ENCODE measurements at places on chromosomes 6 and 20.

DNA sequence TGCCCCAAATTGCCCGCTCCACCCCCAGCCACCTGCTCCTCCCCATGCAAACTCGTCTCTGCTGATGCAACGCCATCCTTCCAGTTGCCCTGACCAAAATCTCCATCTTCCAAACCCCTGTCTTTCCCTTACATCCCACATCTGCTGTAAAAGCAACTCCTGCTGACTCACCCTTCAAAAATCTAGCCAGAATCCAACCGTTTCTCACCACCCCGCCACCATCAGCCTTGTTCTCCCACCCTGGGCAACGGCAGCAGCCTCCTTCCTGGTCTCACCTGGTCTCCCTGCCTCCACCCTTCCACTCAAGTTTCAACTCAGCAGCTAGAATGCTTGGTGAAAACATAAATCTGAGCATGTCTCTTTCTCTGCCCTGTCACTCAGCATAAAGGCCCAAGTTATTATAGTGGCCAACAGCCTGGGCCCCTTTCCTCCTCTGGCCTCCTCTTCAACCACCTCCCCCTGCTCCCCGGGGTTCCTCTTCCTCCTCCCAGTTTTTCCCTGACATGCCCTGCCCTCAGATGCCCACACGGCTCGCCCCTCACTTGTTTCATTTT lies 7.2 kb upstream of the SYNJ2 start:
- no peak for DNase-seq

DNA sequence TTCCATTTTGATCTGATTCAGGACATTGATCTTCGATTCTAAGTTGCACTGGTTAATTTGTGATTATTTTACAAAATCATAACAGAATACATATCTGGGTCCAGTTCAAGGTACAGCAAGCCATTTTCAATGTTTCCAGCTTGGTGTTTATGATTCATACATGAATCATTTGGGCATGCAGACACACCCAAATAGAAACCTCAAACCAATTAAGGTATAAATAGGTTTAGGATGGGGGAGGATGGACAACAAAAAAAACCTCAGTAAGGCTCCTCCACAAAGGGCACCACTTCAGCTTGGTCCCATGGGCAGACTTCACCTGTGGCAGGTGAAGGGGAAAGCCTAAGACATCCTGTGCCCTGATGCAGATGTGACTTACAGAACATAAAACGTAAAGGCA lies 192.7 kb downstream of the KHDC1L start:
- DNase-seq = no peak

GRCh38 chr20:44627364-44628010 lies 24.0 kb downstream of the ADA start:
- DNase-seq = no peak

GRCh38 chr6:7541175-7542064 lies at the start of gene DSP:
Gene DSP (plus strand): TSS chr6:7541671. CDS start chr6:7541916, 245 bp downstream.
- DNase-seq = no peak

- DNase-seq = no peak
These were observed 58.2 kb downstream of the SPACA1 start for GRCh38 chr6:88105741-88106340.

DNA sequence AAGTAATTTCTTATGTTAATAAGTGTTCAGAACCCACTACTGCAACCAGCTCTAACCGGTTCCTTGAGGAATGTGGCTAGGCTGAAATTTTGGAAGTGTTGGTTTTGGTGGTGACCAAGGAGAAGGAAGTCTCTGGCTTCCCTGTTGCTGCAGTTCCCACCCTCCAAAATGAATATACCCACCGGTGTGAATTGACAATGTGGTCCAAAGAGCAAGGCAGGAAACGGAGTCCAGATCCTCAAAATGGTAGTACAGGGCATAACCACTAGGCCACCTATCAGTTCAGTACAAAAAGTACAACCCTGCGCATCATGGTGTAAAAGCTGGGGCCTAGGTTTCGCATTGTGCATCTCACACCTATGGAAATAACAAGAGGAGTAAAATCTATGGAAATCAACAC lies 2.8 kb downstream of the ADNP start:
- DNase-seq = no peak

DNA sequence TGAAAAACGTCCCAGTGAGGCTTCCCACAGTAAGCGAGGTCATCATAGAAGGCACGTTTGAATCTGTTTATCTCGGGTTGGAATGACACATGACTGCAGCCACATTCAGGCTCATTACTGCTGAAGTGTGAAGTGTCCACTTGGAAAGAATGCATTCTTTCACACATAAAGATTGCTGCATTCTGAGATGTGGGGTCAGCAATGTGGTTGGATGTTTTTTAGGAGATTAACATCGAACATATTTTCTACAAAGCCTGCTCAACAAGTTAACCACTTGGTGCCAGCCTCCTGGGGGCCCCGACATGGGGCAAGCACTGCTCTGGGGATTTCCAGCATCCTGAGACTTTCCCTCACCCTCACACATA lies 79.9 kb downstream of the BMP6 start:
- no peak for DNase-seq

GRCh38 chr6:100553243-100553642 lies 88.5 kb upstream of the SIM1 start:
- DNase-seq = no peak

DNA sequence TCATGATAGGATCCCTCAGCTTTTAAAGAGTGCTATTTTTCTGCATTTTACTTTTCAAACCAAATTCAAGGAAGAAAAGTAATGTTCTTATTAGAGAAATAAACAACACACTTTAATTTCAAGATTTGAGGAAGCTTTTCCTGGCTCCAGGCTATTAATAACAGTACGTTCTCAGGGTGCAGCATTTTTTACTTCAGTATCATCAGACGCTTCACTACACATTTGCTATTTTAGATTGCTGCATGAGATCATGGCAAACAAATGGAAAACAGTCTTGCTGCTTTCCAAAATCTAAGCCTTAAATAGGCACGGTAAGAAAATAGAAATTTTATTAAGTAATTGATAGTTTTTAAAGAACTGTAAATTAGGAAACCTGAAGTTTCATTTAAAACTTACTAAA lies 253.6 kb upstream of the EXOC2 start:
- no peak for DNase-seq

DNA sequence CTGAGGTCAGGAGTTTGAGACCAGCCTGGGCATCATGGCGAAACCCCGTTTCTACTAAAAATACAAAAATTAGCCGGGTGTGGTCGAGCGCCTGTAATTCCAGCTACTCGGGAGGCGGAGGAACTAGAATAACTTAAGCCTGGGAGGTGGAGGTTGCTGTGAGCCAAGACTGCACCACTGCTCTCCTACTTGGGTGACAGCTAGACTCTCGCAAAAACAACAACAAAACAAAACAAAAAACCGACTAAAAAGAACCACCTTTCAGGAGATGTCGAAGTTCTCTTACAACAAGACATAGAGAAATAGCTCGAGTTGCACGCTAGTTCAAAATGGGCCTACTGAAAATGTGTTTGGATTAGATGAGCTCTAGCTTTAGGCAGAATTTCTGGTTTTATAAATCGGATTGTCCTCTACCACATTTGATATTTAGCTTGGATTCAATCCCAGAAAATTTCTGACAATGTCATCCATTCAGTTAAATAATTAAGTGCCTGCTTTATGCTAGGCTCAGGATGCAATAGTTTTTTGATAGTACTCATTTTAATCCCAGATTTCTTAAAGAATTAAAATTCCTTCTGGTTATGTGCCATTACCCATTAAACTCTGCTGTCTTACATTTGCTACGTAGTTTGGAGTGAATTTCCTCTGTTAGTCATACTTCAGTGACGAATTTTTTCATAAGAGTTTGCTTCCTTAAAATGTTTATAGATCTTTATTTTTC lies 137.5 kb upstream of the SHLD1 start:
- no peak for DNase-seq

DNA sequence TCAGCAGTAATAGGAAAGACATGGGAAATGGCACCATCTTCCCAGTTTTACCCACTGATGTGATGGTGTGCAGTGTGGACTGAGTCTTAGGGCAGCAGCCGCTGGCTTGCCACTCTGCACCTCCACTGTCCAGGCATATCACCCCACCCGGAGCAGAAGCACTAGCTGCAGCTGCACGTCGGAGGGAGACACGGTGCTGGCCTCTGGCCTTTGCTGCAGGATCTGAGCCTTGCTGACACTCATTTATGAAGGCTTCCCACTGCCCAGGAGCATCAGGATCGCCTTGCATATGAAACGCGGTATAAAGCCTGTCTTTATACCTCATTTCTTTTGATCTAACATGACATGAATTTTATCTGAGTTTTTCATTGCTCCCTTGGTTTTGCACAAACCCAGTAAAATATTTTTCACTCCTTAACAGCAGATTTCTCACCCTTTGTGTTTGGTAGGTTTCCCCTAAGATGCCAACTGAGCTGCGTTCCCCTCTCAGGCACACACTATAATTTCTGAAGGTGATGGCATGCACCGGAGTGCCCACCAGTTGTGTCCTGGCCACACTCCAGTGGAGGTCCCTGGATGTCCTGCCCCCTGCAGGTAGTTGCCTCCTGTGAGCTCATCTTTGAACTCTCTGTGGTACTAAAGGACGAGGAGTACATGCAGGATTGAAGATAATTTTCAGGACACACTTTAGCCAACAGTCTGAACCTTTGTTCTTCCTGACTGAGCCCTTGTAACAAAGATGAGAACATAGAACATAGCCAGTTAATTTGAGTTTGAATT lies 9.0 kb upstream of the EXOC2 start:
- no peak for DNase-seq

- DNase-seq = peak; percentile 55
These were observed 7.7 kb upstream of the ZKSCAN8 start for GRCh38 chr6:28134015-28134414.

DNA sequence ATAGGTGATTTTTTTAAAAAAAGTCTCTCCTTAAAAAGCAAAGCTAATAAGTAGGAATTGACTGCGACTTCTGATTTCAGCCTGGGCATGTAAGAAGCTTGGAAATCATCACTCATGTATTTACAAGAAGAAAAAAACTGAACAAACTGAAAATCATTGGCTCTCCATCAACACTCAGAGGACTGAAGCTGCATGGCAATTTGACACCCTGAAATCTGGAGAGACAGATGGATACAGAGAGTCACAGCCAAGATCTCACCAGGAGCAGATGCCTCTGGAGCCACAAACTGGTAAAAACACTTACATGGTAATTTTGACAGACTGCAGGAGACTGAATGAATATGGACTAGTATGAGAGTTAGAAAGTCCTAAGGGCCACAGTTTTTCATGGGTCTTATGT lies 191.2 kb upstream of the TCF21 start:
- no peak for DNase-seq

- DNase-seq = no peak
These were observed 23.1 kb downstream of the LBP start for GRCh38 chr20:38369389-38369788.

DNA sequence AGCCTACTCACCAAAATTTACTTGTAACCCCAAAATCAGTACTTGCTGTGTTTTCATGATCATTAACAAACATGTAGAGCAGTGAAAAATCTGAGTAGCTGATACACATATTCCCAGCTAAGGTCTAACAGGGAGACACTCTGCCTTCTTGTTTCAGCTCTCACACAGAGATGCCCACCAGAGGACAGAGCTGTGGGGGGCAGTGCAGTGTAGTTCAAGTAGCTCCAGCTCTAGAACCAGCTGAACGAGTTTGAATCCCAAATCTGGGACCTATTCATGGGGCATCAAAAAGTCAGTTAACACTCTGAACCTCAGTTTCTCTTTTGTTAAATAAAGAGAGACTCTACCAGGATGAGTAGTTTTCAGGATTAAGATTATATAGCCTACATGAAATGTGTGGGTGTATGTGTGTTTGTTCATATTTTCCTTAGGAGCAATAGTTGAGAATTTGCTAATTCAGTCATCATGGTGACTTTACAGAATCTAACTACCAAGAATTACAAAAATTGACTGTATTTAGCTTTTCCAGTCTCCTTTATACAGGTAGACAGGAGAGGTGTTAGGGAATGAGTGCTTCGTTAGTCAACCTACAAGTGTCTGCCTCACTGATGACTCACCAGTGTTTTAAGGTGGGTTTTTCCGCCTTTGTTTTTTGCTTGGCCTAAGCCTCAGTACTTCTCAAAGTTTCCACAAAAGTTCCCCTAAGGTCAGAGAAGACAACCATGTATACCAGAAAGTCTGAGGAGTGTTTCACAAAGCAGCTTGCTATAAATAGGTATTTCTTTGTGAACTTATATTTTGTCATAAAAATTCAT lies 164.0 kb upstream of the RUNX2 start:
- peak; percentile 12 for DNase-seq

GRCh38 chr6:42933205-42933604 lies 3.9 kb downstream of the CNPY3 start:
- DNase-seq = peak; percentile 13

- peak; percentile 20 for DNase-seq
These were observed 27.9 kb upstream of the BMP6 start for GRCh38 chr6:7697820-7698623.

DNA sequence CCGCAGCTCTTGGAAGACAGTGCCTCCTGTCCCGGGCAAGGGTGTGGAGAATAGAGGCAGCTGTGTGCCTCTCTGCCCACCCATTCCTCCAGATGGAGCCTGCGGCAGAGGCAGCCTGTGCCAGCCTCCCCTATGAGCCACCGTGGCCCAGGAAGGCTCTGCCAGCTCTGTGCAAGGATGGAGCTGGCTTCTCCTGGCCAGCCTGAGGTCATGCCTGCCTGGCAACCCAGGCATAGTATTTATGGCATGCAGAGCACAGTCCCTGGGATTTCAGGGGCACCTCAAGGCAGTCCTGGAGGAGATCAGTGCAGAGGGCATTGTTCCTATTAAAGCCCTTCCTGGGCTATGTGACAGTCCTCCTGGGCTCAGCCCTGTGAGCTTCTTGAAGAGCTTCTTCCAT lies 1.5 kb downstream of the EPB41L1 start:
- DNase-seq = no peak

DNA sequence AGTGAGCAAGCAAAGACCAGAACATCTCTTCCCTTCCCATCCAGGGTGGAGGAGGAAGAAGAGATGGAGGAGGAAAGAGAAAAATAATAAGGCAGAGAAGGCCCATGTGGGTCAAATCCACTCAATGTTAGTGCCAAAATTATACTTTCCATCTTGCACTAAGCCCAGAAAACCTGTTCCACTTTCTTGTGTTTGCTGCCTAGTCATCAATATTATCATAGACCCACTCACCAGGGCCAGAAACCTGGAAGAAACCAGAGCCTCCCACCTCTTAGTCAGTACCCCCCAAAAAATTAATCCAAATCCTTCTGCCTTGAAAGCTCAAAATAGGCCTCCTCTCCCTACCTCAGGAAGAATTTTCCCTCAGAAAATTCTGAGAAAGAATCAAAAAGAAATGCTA lies 171.1 kb downstream of the SOD2 start:
- no peak for DNase-seq
